ENCODE measurements at places on chromosomes 6 and 20.

DNA sequence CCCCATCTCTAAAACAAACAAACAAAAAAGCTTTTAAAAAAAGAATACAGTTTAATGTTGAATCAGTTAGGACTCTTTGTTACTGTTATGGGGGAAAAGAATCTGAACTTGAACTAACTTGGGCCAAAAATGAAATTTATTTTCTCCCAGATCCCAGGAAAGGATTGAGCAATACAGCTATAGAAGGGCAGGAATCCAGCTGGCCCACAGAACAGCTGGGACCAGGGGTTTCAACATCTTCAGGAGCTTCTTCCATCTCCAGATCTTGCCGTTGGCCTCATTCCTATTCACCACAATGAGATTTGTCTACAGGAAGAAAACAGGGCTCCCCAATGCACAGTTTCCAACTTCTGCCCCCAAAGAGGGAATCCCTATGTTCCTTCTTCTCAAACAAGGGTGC is 43.2 kb upstream of the AKAP12 start:
- no peak for DNase-seq

DNA sequence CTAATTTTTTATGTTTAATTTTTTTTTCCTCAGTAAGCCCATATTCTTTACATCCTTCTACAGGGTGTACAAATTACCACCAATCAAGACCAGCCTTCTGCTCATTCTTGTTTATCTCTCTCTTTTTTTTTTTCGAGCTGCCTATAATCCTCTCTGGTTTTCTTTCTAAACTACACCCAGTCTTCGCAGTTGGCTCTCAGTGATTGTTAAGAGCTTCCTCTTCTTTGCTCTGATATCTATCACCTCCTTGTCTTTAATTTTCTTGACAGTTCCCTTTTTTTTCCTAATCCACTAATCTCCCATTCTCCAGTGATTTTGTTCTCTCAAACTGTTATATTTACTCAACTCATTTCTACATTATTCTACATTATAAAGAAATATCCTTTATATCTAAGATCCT is 38.5 kb upstream of the PTPRK start:
- DNase-seq: no peak

DNA sequence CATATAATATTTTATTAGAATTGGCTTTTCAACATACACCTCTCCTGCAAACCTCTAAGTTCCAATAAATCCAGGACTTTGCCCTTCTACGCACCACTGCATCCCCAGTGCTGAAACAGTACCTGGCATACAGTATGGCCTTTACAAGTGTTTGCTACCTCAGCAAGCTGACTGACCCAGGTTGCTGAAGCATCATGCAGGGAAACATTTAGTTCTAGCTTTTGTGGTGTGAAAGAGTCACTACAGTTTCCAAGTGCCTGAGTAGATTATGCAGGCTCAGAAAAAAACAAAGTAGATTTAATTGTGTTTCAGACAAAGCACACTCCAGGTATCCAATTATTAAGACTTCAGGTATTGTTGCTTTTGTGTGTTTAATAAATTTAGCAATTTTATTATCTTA is 614.2 kb upstream of the NRSN1 start:
- DNase-seq: no peak

DNA sequence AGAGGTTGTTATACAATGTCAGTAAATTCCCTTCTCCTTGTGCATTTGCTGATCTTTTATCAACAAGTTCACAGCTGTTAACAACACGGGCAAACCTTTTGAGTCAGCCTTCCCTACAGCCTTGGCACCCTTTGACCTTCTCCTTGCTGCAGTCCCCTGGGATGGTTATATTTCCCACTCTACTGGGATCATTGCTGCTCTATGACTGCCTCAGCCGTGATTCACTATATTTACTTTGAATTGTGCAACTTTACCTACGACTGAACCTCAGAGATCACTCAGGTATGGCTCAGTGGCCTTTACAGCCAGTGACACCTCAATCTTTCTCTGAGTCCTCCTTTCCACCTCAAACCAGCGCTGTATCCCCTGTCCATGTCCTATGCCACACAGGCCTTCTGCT is 1293.3 kb downstream of the EPHA7 start:
- peak; percentile 61 for DNase-seq

DNA sequence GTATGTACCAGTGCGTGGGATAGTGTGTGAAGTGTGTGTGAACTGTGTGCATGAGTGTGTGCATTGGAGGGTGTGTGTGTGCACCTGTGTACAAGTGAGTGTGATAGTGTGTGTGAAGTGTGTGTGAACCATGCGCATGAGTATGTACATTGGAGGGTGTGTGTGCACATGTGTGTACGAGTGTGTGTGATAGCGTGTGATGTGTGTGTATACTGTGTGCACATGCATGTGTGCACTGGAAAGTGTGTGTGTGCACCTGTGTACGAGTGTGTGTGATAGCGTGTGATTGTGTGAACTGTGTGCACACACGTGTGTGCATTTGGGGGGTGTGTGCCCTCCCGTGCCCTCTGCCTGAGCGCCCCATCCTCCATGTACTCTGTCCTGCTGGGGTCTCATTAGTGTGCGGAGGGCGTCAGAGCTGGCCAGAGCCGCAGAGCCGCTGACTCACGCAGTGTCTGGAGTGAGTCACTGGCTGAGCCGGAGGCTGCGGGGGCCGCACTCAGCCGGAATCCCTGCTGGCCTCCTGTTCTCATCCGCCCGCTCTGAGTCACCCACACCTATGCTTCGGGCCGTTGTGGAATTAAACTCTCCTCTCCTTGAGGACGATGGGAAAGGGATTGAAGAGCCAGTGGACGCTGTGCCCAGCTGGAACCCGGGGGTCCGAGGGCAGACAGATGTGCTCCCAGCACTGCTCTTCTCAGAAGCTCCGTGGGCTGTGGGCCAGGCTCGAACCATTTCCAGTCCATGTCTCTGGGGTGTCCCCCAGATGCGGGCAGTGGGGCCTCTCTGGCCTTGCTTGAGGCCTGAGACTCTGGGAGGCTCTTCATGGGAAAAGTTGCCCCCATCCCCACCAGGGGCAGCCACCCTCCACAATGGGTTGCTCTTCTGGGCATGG is 27.3 kb upstream of the STX16 start:
- peak; percentile 92 for DNase-seq
